ENCODE measurements at places on chromosomes 11 and 22. TPM values are rescaled to one million over a fixed set of nuclear protein-coding genes. Genes with fewer than 3 reads are reported as not detected.

Gene KRTAP5-10
- not detected for total RNA-seq

Gene ACCS
- 27.8 TPM for total RNA-seq

Gene APOL5
- not detected for total RNA-seq

Gene VPREB1
- total RNA-seq: not detected

Data from naive thymus-derived CD8-positive, alpha-beta T cell (primary cell).